ENCODE measurements at places on chromosomes 5 and 9.

DNA sequence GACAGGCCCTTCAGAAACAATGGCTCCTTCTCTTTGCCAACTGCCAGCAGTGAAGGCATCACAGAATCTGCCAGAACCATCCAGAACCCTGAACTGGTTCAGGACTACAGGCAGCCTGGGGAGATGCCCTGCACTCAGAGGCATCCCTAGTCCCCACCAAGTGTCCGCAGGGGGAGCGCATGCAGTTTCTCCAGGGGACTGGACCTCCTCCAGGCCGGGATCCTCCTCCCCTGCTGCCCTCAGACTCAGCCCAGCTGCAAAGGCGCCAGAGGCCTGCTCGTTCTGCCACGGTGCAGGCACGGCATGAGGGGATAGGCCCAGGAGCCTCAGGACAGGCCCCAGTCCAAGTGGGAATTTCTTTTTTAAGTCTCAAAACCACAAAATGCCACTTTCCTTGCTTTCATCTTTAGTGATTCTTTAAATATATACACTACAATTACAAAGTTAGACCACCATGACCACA lies 72.0 kb downstream of the SEMA4D start:
- DNase-seq, result no peak

- DNase-seq, result no peak
Measured at GRCh38 chr9:98658951-98659351, 49.8 kb downstream of the GABBR2 start.

- no peak for DNase-seq
Measured at GRCh38 chr9:91017245-91017644, 215.6 kb downstream of the SYK start.

DNA sequence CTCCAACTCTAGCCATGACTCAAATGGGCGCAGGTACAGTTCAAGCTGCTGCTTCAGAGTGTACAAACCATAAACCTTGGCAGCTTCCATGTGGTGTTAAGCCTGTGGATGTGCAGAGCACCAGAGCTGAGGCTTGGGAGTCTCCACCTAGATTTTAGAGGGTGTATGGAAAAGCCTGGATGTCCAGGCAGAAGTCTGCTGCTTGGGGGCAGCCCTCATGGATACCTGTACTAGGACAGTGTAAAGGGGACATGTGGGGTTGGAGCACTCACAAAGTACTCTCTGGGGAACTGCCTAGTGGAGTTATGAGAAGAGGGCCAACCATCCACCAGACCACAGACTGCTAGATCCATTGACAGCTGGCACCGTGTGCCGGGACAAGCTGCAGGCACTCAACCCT lies 273.5 kb upstream of the ST8SIA4 start:
- DNase-seq, result no peak

DNA sequence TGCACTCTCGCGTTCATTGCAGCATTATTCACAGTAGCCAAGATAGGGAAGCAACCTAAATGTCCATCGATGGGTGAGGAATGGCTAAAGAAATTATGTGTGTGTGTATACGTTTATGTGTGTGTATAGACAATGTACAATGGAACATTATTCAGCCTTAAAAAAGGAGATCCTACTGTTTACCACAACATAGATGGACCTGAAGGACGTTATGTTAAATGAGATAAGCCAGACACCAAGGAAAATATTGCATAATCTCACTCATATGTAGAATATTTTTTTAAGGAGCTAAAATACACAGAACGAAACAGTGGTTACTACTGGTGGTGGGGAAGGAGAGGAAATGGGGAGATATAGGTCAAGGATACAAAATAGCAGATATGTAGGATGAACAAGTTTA lies 2.4 kb downstream of the KIF2A start:
- DNase-seq, result no peak

DNA sequence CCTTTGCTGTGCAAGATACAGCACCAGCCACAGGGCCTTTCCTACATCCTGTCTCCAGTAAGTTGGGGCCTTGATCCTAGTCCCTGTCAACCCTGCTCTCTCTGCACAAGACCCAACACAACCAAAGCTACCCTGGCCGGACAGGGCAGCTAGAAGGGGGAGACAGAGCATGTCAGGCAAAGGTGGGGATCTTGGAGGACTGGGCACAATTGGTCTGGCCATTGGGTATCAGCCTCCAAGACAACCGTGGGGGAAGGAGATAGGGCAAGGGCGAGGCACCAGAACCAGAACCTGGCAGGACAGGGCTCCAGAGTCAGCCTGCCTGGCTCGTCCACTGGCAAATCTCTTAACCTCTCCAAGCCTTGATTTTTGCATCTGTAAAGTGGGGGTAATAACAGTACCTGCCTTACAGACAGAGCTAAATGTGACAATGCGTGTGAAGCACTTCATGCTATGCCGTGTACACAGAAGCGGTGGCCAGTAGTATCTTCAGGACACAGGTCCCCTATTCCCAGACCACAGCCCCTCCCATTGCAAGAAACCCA lies 51.6 kb upstream of the CDKN2AIPNL start:
- DNase-seq, result no peak

DNA sequence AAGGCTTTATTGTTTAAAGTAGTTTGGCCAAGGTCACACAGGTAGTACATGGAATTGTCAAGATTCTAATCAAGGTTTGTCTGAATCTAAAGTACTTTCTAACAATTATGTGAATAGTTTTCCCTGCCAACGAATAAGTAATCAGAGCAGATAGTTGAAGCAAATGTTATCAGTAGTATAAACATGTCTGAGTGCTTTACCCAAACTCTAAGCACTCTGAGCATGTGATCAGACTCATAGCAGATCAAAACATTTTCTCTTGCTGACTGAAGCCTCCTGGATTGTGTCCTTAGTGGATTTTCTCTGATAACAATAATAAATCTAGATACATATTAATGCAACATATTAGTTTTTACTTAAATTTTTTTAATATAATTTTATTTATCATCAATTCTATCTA lies 995.0 kb downstream of the EFNA5 start:
- DNase-seq, result no peak

- no peak for DNase-seq
Measured at GRCh38 chr9:85038824-85039608, 369.5 kb downstream of the NTRK2 start.

GRCh38 chr5:11892832-11893231 lies 11.4 kb downstream of the CTNND2 start:
- no peak for DNase-seq

GRCh38 chr5:181242031-181242451 lies 1.7 kb downstream of the RACK1 start:
- DNase-seq, result no peak

- DNase-seq, result no peak
Measured at GRCh38 chr5:28523416-28523815, 1485.0 kb upstream of the CDH9 start.

- DNase-seq, result no peak
Measured at GRCh38 chr9:93130861-93131481, 3.1 kb downstream of the NINJ1 start.

Data from activated CD4-positive, alpha-beta T cell treated with anti-CD3 and anti-CD28 coated beads, Interleukin-2, amount 10 ng/mL, durations not matched to agents 7 days and 5 days (primary cell).